ENCODE measurements at places on chromosomes 2 and 18. TPM values are rescaled to one million over a fixed set of nuclear protein-coding genes. Genes with fewer than 3 reads are reported as not detected.

Gene CCDC74B
- total RNA-seq: 0.49 TPM

DNA sequence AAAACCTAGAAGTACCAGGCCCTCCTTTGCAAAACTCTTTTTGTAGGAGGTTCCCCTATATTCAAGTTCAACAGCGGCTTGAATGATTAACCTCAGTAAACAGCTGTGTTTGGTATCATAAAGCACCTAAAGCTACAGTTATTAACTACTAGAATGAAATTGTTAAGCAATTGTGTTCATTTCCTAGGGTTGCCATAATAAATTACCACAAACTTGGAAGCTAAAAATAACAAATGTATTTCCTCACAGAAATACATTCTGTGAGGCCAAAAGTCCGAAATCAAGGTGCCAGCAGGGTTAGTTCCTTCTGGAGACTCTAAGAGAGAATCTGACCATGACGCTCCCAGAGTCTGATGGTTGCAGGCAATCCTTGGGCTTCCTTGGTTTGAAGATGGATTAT lies 202.1 kb upstream of the ACVR2A start:
- no peak for DNase-seq
- no peak overlapping the region for H3K27ac ChIP-seq
- H3K4me3 ChIP-seq: no peak overlapping the region
- no peaks in the 10 kb centered on the region for H3K27me3 ChIP-seq
- no peaks in the 10 kb centered on the region for H3K4me1 ChIP-seq

GRCh38 chr2:202831242-202832220 lies 40.0 kb downstream of the ICA1L start:
- H3K27ac ChIP-seq: peak overlapping the region; percentile 1
- no peaks in the 10 kb centered on the region for H3K27me3 ChIP-seq
- peaks cover 17% of the 10 kb centered on the region for H3K4me1 ChIP-seq
- H3K4me3 ChIP-seq: peak overlapping the region; percentile 19

DNA sequence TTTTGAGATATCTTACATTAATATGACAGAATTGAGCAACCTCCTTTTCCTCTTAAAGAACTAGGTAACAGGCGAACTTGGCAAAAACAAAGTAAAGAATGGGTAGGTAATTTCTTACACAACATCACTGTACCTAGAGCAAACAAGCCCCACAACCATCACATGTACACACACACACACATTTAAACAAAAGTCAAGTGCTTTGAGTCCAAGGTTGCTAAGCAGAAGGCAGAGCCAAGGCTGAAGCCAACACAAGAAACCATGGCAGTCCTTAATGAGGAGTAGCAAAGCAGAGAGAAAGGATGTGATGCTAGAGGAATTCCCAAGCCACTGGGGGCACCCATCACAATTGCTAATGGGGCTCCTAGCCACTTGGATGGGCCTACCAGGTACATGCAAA lies 164.1 kb downstream of the PAX3 start:
- peaks cover 6% of the 10 kb centered on the region for H3K36me3 ChIP-seq
- no peak for DNase-seq
- H3K4me3 ChIP-seq: no peak overlapping the region
- no peak overlapping the region for H3K27ac ChIP-seq
- H3K4me1 ChIP-seq: no peaks in the 10 kb centered on the region
- no peaks in the 10 kb centered on the region for H3K27me3 ChIP-seq

DNA sequence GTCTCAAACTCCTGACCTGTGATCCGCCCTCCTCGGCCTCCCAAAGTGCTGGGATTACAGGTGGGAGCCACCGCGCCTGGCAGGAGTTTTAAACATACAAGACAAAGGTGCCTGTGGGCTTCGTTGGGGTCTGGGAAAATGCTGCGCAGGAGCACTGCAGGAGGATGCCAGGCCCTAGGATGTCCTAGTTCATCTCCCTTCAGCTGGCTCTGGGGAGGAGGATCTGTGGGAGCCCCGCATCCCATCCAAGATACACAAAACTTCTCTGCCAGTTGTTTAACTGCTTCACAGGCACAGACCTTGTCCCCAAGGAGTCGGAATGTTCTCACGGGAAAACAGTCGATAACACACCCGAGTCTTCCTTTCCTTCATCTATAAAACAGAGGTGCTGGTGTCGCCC lies 89.1 kb downstream of the POLR1A start:
- peak overlapping the region; percentile 80 for H3K27ac ChIP-seq
- H3K27me3 ChIP-seq: no peaks in the 10 kb centered on the region
- peaks cover 5% of the 10 kb centered on the region for H3K36me3 ChIP-seq
- DNase-seq: no peak
- H3K4me1 ChIP-seq: peaks cover 11% of the 10 kb centered on the region
- peak overlapping the region; percentile 18 for H3K4me3 ChIP-seq

- H3K36me3 ChIP-seq: no peaks in the 10 kb centered on the region
- no peak for DNase-seq
- peaks cover 11% of the 10 kb centered on the region for H3K4me1 ChIP-seq
Observed at GRCh38 chr18:31686572-31686971, 2.2 kb upstream of the B4GALT6 start.
